ENCODE measurements at places on chromosomes 2 and 18.

GRCh38 chr2:207512356-207512755, 17.4 kb upstream of the CREB1 start:
- no peak for DNase-seq

DNA sequence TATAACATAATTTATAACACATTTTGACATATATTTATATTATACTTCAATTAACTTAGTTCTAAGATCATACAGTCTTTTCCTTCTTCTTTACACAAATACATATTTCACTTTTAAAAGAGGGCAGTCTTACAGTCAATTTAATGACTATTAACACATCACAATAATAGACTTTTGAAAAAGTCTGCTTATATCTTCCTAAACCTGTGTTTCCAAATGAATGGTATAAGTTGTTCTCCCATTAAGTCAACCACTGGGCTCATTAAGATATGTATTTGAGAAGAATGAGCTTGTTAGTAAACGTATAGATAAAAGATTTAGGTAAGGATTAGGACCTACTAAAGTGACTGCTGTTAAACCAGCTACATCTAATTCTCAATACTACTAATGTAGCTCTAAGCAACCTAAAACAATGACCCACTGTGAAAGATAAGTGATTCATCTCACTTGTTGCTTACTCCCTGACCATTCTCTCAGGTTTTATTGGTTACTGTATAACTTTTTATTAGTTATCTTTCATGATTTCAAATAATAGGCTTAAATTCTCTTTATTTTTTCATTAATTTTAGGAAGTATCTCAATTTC, 27.0 kb downstream of the SLC40A1 start:
- DNase-seq, result no peak

- DNase-seq, result no peak
Measured at GRCh38 chr2:234107861-234108260, 57.4 kb downstream of the SPP2 start.

DNA sequence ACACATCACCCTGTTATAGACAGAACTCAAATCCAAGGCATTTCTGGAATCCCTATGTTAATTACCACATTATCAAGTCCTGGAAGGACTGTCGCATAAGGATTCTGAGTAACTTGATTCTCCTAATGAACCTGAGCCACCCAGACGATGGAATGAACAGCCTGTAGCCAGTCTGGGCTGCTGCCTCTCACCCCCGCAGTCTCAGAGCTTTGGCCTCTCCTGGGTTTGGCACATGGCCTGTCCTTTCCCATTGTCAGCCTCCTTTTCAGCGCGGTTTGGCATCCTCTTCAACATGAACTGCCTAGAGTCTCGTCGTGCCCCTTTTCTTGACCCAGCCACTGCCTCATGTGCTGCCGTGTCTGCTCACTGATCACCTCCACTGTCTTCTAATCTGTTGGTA, 147.6 kb downstream of the SLC8A1 start:
- no peak for DNase-seq

GRCh38 chr2:215808996-215809395, 204.4 kb downstream of the MREG start:
- DNase-seq, result no peak

DNA sequence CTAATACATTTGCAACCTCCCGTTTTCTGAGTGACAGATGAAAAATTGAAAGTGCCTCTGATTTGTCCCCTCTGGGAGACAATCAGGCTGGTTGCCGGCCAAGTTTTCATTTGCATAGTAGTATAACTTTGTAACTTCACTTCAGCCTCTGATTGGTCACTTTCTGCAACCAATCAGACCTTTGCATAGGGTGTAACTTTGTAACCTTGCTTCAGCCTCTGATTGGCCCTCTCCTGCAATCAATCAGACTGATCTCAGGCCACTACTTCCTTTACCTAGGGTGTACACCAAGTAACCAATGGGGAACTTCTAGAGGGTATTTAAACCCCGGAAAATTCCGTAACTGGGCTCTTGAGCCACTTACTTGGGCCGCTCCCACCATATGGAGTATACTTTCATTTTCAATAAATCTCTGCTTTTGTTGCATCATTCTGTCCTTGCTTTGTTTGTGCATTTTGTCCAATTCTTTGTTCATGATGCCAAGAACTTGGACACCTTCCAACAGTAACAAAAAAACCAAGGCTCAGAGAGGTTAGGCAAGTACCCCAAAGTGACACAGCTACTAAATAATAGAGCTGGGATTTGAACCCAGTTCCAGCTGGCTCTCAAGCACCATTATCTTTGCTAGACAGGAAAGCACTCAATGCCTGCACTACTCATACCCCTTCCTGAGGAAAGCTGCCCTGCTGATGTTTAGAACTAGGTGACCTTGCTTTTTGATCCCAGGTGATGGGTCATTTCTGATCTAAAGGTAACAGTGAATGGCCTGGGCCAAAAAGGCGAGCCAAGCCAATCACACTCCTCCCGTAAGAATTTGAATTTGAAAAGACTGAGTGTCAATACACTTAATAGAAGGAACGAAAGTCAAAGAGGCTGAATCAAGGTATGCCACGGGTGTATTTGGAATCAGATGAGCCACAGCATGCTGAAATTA, 10.9 kb upstream of the MYOM1 start:
- no peak for DNase-seq
